ENCODE measurements at places on chromosomes 3 and 15. TPM values are rescaled to one million over a fixed set of nuclear protein-coding genes. Genes with fewer than 3 reads are reported as not detected.

The TRAT1 gene
- total RNA-seq: 17.2 TPM

DNA sequence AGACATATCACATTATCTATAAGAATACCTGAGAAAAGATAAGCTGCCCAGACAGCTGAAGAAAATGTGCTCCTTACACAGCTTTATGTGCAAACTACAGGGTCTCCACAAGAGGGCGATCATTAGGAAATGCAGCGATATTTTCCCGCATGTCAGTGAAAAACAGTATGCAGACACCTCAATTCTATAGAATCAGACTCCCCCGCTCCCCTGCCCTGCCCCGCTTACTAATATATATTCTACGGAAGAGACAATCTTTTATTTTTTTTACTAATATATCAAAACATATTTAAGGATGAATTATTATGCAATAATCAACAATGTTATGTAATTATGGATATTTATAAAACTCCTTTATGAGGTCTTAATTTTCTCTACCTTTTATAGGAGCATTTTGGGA is 681.3 kb downstream of the ROBO1 start:
- no peak overlapping the region for H3K27ac ChIP-seq
- H3K27me3 ChIP-seq: no peaks in the 10 kb centered on the region
- no peak overlapping the region for H3K4me3 ChIP-seq

The CEP63 gene
- total RNA-seq: 25.9 TPM

The HIGD1A gene
- total RNA-seq: 74.9 TPM

DNA sequence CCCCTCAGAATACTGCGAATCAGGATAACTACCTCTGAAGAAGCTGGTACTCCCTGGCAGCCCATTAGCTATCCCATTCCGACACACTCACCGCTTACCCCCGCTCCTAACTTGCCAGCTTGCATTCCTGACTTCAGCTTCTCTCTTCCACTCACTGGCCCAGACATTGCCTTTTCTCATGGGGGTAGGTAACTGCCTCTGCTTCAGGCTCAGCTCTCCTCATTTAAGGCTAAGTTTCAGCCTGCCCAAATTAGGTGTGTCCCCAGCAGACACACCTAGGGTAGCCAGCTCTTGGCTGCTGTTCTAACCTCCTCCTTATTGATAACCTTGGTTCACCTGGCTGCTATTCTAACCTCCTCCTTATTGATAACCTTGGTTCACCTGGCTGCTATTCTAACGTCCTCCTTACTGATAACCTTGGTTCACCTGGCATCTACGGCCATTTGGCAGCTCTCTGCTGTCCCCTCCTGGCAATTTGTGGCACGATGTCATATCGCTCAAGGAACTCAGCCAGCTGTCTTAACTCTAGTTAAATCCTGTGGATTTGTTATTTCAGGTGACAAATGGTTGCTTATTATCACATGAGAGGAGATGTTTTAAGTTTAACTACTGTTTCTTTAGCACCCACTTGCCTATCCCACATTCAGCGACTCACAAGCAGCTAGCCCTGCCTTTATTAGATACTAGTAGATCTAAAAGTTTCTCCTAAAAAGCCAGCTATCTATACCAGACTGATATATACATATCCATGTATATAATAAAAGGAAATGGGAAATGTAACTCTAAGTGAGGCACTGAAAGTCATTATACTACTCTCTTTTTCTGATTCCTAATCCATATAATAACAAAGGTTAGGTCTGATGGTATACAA is 106.5 kb upstream of the ACP3 start:
- no peak overlapping the region for H3K27ac ChIP-seq
- H3K4me1 ChIP-seq: no peaks in the 10 kb centered on the region
- H3K27me3 ChIP-seq: peaks cover 17% of the 10 kb centered on the region
- H3K4me3 ChIP-seq: no peak overlapping the region
- no peaks in the 10 kb centered on the region for H3K36me3 ChIP-seq

GRCh38 chr15:90203922-90204321 is 2.8 kb downstream of the SEMA4B start:
- no peak overlapping the region for H3K4me3 ChIP-seq
- no peak overlapping the region for H3K27ac ChIP-seq
- no peaks in the 10 kb centered on the region for H3K27me3 ChIP-seq
- peaks cover 18% of the 10 kb centered on the region for H3K4me1 ChIP-seq

- no peaks in the 10 kb centered on the region for H3K36me3 ChIP-seq
- no peak overlapping the region for H3K4me3 ChIP-seq
- no peak for DNase-seq
These were observed 52.8 kb downstream of the FAM43A start for GRCh38 chr3:194738254-194739093.

- H3K27me3 ChIP-seq: peaks cover 37% of the 10 kb centered on the region
- H3K36me3 ChIP-seq: no peaks in the 10 kb centered on the region
- no peak overlapping the region for H3K4me3 ChIP-seq
- H3K27ac ChIP-seq: no peak overlapping the region
These were observed 95.5 kb upstream of the CHRNA7 start for GRCh38 chr15:31934821-31935220.

The SUMF1 gene
- total RNA-seq: 3.5 TPM

DNA sequence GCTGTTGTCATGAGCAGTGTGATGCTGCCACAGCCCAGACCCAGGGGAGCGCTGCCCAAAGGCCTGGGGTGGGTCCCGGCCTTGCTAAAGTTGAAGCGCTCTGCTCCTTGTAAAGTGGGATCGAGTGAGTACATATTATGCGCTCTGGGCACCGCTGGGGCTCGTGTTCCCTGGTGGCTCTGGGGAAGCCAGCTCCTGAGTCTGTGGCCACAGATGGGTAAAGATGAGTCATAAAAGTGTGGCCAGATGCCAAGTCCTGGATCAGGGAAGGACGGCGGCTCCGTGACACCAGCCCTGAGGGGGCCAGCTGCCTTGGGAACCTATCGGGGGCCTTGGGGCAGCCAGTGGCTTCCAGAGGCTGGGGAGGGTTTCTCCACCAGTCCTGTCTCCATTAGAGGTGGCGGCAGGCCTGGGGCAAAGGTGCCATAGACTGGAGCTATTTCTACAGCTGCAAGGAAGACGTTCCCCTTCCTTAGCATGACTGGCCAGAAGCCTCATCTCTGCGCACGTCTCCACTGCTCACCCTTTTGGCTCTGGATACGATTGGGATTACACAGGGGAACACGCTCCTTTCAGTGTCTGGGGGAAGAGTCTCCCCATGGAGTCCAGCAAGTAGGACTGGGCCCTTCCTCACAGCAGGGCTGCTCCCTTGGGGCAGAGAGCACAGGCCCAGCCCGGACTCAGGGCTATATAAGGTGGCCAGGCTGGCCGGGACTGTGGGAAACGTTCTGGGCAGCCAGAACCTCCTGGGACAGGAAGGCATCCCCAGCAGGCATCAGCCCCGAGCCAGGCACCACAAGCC is 1.2 kb upstream of the ITIH4 start:
- no peaks in the 10 kb centered on the region for H3K4me1 ChIP-seq
- no peak overlapping the region for H3K4me3 ChIP-seq
- H3K36me3 ChIP-seq: no peaks in the 10 kb centered on the region

DNA sequence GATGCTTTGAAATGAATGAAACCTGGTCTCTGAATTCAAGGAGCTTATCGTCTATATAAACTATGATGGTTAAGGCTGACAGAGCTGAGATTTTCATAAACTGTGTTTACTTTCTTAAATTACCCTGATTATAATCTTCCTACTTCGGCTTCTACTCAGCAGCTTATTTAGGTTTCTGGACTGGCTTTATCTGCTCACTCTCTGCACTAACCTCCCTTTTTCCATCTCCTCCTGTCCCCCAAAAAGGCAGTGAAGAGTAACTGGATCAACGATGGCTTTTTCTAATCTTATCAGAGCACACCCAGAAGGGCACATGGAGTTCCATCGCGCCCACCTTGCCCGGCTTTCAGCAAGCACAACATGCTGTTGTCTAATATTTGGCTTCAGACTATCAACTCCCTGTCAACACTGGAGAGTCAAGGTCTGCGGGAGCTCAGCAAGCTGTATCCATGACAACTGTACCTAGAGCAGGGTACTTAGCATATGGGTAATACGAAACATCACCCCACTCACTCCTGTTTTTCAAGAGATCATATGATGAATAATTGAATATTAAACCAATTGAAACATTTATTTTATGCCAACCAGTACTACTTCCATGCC is 417.3 kb downstream of the GABRB3 start:
- no peak overlapping the region for H3K4me3 ChIP-seq
- no peaks in the 10 kb centered on the region for H3K36me3 ChIP-seq
- DNase-seq: no peak
- no peaks in the 10 kb centered on the region for H3K27me3 ChIP-seq
- no peak overlapping the region for H3K27ac ChIP-seq

DNA sequence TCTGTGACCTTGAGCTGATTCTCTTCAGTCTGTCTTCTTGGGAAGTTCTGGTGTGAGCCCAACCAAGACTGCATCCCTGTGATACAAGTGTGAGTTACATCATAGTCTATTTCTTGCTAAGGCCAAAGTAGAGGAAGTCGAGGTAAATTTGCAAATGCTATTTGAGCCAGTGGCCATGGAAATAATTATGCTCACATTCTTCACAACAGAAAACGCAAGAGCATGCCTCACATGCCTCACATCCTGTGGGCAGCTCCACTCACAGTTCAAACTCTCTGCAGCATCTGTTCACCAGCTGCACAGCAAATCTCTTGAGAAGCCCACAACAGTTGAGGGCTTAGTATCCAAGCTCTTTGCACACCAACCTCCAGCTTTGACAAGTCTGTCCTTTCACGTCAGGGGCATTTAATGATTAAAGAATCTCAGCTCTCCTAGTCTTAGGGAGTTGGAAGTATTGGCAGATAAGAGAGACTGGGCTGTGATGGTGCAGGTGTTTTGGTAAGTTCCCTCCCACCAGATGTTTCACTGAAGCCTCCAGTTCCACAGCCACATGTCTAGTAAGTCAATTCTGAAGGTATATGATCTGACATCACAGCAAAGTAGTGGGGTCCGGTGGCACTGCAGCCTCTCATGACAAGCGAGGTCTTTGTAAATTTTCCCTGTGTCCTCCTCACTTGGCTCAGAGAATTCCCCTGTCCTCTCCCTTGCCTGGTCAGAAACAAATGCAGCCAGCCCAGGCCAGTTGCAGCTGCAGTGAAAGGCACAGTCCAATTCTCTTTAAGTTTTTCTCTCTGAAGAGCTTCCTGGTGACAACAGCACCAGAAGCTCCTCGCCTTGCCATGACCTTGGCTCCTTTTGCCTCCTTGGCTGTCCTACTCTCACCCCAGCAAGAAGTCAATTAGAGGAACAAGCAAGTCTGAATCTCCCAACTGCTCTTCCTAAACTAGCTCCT is 166.1 kb downstream of the SSR3 start:
- DNase-seq: peak; percentile 6
- no peaks in the 10 kb centered on the region for H3K4me1 ChIP-seq
- no peaks in the 10 kb centered on the region for H3K36me3 ChIP-seq
- H3K27ac ChIP-seq: no peak overlapping the region
- no peak overlapping the region for H3K4me3 ChIP-seq
- peaks cover 10% of the 10 kb centered on the region for H3K27me3 ChIP-seq

GRCh38 chr3:38560284-38560683 is 64.1 kb downstream of the EXOG start:
- peaks cover 3% of the 10 kb centered on the region for H3K27me3 ChIP-seq
- H3K4me1 ChIP-seq: no peaks in the 10 kb centered on the region
- no peak overlapping the region for H3K4me3 ChIP-seq
- no peak overlapping the region for H3K27ac ChIP-seq
- DNase-seq: no peak

The ROPN1B gene
- total RNA-seq: not detected

- no peaks in the 10 kb centered on the region for H3K4me1 ChIP-seq
- no peak overlapping the region for H3K4me3 ChIP-seq
- H3K27me3 ChIP-seq: peaks cover 6% of the 10 kb centered on the region
- H3K36me3 ChIP-seq: no peaks in the 10 kb centered on the region
- DNase-seq: peak; percentile 21
These were observed 384.4 kb upstream of the C2CD4B start for GRCh38 chr15:62549345-62549970.

DNA sequence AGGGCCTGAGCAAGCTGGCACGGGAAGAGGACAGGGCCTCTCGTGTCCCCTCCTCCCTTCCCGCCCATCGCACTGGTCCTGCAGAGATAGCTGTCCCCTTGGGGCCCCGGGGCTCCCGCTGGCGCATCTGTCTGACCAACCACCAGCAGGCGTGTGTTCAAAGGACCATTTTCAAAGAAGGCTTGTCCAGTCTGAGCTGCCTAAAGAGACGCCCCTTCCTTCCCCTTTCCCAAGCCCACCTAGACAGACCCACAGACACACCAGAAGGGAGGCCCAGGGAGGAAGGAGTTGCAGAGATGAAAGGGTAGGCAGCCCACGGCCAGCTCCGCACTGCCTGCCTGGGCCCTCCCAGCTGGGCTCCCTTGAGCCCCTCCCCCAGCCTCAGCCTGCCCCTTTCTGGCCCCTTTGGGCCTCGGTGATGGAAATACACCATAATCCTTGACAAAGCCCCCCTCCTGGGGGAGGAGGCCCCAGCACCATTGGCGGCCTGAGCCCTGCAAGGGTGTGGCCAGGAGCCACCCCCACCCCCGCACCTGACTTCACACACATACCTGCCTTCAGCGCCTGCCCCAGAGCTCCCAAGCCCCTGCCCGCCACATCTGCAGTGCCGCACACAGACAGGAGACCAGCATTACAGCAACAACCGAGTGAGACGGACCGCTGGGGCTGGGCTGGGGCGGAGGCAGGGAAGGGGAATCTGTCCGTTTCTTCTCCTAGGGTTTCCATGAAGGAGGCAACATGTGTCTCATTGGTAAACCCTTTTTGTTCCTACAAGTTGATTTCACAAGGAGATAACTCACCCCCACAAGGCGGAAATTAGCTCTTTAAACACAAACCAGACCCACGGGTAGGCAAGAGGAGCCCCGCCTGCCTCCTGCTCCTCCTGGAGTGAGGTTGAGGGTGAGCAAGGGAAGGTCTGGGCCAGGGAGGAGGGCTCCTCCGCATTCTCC is at the start of gene STRA6:
TSS of gene STRA6 (minus strand) at position 336 of the 950 bp plus-strand sequence. CDS start 520 bp downstream, outside the sequence.
- peak; percentile 20 for DNase-seq
- no peak within 1 kb of the TSS for H3K4me3 ChIP-seq
- H3K27ac ChIP-seq: no peak within 1 kb of the TSS
- peaks cover 5% of the 10 kb centered on the region for H3K4me1 ChIP-seq
- peaks cover 4% of the 10 kb centered on the region for H3K27me3 ChIP-seq

DNA sequence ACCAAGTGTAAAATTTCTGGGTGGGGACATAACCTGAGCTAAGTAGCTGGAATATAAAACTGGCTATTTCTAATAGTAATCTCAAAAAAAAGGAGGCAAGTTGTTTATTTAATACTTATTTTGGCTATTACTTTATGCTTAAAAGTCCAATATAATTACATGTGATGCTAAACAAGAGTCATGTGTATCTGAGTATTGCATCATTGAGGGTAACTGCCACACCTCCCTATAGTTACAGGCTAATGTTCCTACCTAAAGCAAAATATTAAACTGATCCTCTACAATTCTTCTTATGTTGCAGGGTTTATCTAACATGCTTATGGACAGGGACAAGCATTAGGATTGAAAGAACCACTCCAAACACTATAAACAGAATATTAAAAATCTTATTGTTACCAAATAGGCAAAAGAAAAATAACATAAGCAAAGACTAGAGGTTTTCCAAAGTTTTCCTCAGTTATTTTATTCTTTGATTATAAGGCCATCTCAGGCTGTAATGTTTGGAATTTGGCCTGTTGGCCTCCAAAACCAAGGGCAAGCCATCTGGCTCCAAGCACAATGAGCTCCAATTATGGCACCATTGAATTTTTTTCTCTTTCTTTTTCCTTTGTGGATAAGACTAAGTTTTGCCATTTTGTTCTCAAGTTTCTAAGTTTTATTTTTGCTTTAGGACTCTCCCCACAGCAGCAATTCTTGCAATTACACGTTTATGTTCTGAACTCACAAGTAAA is 75.8 kb upstream of the ABI3BP start:
- peaks cover 23% of the 10 kb centered on the region for H3K27me3 ChIP-seq
- DNase-seq: no peak
- H3K4me3 ChIP-seq: no peak overlapping the region
- H3K36me3 ChIP-seq: no peaks in the 10 kb centered on the region

The CACNA2D3 gene
- not detected for total RNA-seq

Measured in activated CD4-positive, alpha-beta T cell treated with anti-CD3 and anti-CD28 coated beads for 36 hours (primary cell).